ENCODE measurements at places on chromosomes 13 and 19. TPM values are rescaled to one million over a fixed set of nuclear protein-coding genes. Genes with fewer than 3 reads are reported as not detected.

The CDX2 gene
- not detected for total RNA-seq

The TMPRSS9 gene
- total RNA-seq = 24.8 TPM

- H3K27ac ChIP-seq = peak overlapping the region; percentile 55
- no peaks in the 10 kb centered on the region for H3K36me3 ChIP-seq
- no peaks in the 10 kb centered on the region for H3K27me3 ChIP-seq
- peak; percentile 52 for DNase-seq
- no peaks in the 10 kb centered on the region for H3K4me1 ChIP-seq
Measured at GRCh38 chr13:77698201-77699058, 943 bp downstream of the SLAIN1 start.

The NLRP4 gene
- total RNA-seq = not detected

The KLF12 gene
- total RNA-seq = 8.7 TPM

GRCh38 chr13:94414141-94414540 is 65.3 kb downstream of the DCT start:
- H3K36me3 ChIP-seq = no peaks in the 10 kb centered on the region
- no peaks in the 10 kb centered on the region for H3K27me3 ChIP-seq
- no peak overlapping the region for H3K4me3 ChIP-seq
- DNase-seq = no peak
- no peaks in the 10 kb centered on the region for H3K4me1 ChIP-seq

The CEACAM19 gene
- total RNA-seq = 1.6 TPM

The CDC42EP5 gene
- 0.28 TPM for total RNA-seq

The GAMT gene
- total RNA-seq = 181 TPM

GRCh38 chr13:114071991-114072390 is 60.4 kb downstream of the RASA3 start:
- no peak overlapping the region for H3K4me3 ChIP-seq
- no peak overlapping the region for H3K27ac ChIP-seq
- no peaks in the 10 kb centered on the region for H3K36me3 ChIP-seq
- no peaks in the 10 kb centered on the region for H3K4me1 ChIP-seq
- H3K27me3 ChIP-seq = no peaks in the 10 kb centered on the region

The SMIM24 gene
- total RNA-seq = 2.8 TPM

GRCh38 chr19:28898249-28898648 is 314.7 kb downstream of the UQCRFS1 start:
- H3K27me3 ChIP-seq = peaks cover 6% of the 10 kb centered on the region
- no peak overlapping the region for H3K27ac ChIP-seq

DNA sequence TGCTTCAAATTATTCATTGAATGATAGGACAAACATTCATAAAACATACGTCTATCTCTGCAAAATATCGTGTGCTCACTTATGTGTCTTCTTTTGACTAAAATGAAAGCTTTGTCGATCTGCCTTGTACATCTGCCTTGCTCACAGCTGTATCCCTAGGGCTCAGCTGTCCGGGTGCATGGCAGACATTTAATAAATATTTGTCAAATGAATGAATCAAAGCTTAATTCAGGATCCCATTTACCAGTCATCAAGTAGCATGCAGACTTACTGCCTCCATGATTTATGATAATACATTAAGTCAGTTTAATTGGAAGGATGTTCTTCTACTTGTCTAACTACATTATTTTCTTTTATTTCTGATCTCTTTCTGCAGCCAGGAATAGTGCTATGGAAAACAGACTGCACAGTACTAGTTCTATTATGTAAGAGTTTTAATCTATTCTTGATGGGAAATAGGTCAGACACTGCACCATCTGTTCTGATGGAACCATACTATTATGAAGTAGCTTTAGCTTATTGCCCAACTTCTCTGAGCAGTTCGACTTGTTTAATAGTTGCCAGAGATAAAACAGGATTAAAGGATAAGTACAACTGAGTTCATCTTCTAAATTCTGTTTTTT is 13.2 kb downstream of the SLC46A3 start:
- H3K27ac ChIP-seq = no peak overlapping the region
- no peak for DNase-seq
- H3K4me3 ChIP-seq = no peak overlapping the region
- peaks cover 37% of the 10 kb centered on the region for H3K36me3 ChIP-seq
- no peaks in the 10 kb centered on the region for H3K27me3 ChIP-seq

Data from liver (tissue), 10 donors.